ENCODE measurements at places on chromosomes 7 and 10.

DNA sequence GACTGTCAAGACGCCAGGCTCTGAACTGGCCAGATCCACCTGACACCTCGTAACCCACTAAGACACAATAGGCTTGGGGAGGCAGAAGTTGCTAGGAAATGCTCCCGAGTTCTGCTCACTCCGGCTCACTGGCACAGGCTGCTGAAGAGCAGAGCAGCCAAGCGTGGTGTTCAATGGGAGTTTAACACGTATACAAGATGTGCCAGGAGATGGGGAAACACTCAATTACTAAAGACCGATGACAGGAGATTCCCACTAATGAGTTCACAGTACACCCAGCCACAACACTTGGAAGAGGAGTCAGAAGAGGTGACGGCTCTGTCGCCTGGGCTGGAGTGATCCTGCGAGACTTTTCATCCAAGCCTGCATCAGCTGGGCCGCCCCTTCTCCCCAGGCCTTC lies 303.4 kb downstream of the GFRA1 start:
- no peak for DNase-seq

- no peak for DNase-seq
Observed at GRCh38 chr10:7872041-7872442, 53.7 kb downstream of the TAF3 start.

GRCh38 chr7:106774768-106775551 lies 90.1 kb upstream of the PIK3CG start:
- no peak for DNase-seq

GRCh38 chr10:78320506-78320905 lies 286.8 kb downstream of the RPS24 start:
- no peak for DNase-seq

DNA sequence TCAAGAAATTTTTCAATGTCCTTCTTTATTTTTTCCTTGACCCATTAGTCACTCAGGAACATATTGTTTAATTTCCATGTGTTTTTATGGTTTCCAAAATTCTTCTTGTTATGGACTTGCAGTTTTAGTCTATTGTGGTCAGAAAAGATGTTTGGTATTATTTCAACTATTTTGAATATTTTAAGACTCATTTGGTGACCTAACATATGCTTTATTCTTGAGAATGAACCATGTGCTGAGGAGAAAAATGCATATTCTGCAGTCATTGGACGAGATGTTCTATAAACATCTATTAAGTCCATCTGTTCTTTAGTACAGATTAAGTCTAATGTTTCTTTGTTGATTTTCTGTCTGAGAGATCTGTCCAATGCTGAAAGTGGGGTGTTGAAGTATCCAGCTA lies 42.3 kb upstream of the MDFIC start:
- no peak for DNase-seq
